Skeletal muscle cell (primary cell): ENCODE measurements at places on chromosomes 7 and 10.

DNA sequence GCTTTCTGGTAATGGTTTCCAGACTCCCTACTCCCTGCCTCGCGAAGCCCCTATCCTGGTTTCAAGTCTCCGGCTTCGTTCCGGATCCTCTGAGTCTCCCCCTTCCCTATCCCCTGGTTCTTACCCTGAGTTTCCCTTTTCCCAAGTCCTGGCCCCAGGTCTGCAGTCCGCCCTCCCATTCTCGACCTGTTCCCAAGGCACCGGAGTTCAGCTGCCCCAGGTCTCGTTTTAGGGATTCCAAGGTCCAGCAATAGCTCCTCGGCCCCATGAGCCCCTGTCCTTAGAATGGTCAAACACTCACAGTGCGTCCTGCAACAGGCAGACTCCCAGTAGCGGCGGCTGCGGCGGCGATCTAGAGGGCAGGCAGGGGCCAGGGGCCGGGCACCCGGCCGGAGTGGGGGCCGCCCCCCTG lies 274 bp downstream of the PITX3 start:
- DNase-seq, result no peak

- no peak for DNase-seq
Measured at GRCh38 chr7:44277851-44278250, 47.5 kb downstream of the CAMK2B start.

- no peak for DNase-seq
Measured at GRCh38 chr10:121845044-121845784, 82.6 kb downstream of the ATE1 start.

DNA sequence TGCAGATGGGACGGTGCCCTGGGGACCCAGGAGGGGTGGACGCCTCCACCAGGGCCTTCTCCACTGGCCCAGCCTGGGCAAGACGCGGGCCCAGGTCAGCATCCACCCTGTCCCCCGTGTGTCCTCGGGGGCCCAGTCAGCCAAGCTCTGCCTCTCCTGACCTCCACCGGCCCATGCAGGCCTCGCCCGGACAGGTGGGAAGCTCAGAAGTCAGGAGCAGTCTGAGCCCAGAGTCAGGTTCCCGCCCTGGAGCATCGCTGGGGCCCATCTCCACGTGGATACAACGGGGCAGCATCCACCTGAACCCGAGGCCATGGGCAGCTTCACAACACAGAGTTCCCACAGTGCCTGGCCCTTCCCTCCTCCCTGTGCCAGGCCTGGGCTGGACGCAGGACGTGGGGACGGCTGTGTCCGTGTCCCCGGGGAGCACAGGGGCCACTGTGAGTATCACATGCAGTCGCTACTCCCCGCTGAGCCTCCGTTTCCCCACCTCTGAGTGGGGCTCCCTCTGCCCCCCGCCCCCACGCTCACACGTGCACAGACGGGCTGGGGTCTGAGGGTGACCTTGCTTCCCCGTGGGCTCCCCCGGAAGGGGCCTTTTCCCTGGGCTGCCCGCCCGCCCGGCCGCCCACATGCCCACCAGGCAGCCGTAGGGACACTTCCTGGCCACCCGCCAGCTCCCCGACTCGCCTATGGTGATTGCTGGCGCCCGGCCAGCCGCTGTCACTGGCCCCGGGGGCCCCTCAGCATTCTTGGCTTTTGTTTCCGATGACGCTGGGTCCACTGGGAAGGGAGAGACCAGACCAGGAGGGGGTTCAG lies 64.3 kb downstream of the PDGFA start:
- no peak for DNase-seq

GRCh38 chr10:63836666-63837442 lies 315.7 kb downstream of the REEP3 start:
- DNase-seq, result no peak

GRCh38 chr10:7274293-7274692 lies 136.5 kb downstream of the SFMBT2 start:
- no peak for DNase-seq

DNA sequence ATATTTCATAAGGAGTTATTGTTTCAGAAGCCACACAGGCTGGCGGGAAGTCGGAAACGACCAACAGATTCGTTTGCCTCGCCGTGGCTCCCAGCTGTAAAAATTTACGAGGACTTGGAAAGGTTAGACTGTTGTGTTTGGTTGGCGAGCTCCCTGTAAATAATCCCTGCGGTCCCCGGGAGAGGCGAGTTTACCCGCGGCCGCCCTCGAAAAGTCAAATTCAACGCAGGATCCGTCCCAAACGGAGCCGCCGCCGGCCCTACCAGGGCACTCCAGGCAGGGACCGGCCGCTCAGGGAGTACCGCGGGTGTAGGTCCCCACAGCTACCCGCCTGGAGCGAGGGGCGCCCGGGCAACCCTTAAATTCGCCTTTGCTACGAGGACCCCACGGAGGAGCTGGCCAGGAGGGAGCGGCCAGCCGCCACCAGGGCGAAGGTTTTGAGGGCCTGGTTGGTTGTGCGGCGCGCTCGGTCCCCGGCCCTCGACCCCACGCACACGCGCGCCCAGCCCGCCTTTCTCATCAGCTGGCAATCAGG lies 726 bp upstream of the HOXA9 start:
- DNase-seq, result no peak

GRCh38 chr7:68684996-68685395 lies 913.3 kb upstream of the AUTS2 start:
- DNase-seq, result no peak

DNA sequence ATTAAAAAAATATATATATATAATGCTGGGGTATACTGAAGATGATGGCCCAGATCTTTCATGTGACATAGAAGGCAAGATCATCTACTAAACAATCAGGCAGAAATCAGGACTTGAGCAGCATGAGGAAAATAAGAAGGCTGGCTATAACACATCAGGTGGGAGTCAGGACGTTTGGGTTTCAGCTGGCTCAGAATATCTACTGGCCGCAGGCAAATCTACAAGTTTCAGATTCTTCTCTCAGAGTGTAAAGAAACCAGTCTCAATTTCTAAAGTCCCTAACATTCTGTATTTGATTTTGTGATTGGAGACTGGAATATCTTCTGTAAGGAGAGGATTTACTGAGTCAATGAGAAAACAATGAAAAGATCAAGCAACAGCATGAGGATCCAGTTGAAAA lies 37.7 kb upstream of the FAM3C start:
- DNase-seq, result no peak

GRCh38 chr7:80287400-80288174 lies 153.0 kb downstream of the GNAI1 start:
- no peak for DNase-seq

DNA sequence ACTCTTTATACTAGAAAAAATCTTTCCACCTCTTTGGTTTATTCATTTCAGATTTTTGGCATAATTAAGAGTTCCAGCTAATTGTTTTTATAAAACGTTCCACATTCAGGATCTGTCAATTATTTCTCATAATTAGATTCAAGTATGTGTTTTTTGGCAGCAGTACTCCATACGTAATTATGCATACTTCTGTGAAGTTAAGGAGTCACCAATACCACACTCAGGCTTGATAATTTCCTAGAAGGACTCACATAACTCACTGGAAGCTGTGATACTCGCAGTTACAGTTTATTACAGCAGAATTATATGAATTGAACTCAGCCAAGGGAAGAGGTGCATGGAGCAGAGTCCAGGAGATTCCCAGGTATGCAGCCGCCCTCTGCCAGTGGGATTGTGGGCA lies 290.5 kb upstream of the AKR1E2 start:
- no peak for DNase-seq

DNA sequence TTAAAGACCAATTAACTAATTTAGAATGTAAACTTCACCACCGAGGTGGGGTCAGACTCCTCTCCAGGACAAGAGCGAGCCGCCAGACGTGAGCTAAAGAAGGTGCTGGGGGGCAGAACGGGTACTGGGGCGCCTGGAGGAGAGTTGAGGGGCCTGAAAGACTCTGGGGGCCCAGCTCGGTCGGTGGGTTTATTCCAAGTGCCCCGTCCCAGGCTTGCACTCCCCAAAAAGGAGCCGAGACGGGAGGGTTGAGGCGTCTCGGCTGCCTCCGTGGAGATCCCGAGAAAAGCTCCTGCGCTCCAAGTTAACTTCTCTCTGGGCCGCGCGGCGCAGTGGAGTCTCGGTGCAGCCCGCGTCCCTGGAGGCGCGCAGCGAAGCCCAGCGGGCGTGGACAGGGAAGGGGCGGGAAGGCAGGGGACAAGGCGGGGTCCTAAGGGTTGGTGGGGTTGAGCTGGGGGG lies 553.3 kb downstream of the TFEC start:
- no peak for DNase-seq

- DNase-seq, result no peak
Measured at GRCh38 chr10:52221923-52222322, 92.2 kb upstream of the DKK1 start.

DNA sequence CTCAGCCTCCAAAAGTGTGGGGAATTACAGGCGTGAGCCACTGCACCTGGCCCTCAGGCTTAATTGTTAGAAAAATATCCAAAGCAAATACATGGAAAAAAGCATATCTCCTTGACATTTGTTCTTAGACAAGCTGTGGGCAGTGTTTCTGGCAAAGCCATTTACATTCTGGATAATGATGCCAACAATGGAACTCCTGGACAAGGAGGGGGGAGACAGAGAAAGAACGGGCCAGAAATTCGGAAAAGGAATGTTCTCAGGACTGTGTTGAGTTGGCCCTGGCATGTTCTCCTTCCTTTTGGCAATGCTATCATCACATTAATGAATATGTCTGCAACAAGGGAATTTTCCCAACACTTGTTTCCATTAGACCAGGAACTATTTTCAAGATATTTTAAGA lies 88.7 kb downstream of the UBE2H start:
- DNase-seq, result no peak

DNA sequence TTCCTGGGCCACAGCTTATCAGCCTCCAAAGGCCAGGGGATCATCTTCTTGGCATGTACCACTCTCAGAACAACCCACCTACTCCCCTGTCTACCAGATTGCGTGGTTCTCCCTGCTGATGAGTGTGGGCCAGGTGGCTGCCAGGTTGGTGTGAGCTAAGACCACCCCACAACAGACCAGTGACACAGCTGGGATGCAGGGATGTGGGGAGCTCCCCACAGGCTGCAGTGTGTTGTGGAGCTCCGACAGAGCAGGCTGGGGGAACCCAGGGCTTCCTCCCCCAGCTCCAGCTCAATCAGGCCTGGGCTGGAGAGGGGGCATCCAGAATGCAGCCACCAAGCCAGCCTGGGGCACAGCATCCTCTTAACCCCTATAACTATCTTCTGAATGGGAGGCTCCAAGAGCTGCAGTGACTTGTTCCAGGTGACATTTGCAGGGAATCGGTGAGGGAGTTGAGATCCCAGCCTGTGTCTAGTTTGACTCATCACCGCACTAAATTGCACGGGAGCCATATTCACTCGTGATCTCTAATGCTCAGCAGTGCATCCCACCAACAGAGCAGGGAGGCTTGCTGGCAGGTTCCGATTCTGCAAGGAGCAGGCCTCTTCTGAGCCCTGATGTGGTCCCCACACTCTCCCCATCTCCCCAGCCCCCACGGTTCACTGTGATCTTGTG lies 596 bp upstream of the GDF2 start:
- no peak for DNase-seq

GRCh38 chr7:80515298-80515697 lies 3.4 kb upstream of the GNAT3 start:
- DNase-seq, result no peak

DNA sequence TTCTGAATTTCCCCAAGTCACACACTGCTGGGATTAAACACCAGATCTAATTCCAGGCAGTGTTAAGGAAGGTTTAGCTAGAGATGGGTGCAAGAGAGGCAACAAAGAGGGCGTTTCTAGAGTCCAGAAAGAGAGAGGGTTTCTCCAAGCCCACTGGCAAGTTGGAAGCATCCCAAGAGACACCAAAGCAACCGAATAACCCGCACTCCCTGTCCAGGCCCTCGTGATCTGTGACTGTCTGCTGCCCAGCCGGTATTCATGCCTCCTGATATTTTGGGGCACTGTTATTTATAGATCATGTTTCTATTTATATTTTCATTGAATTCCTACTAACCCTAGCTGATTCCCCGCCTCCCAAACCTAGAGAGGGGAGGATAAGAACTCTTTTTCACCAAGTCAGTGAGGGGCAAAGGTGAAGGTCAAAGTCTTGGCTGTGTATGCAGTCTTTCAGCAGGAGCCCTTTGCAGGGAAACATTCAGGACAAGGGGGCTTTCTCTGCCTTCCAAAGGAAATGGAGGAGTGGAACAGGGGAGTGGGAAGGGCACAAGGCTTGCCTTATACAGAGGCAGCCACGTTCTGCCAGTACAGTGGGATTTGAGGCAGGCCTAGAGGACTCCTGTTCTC lies 103.6 kb downstream of the SH3PXD2A start:
- DNase-seq, result no peak

- no peak for DNase-seq
Measured at GRCh38 chr7:82705517-82706260, 262.1 kb upstream of the CACNA2D1 start.

DNA sequence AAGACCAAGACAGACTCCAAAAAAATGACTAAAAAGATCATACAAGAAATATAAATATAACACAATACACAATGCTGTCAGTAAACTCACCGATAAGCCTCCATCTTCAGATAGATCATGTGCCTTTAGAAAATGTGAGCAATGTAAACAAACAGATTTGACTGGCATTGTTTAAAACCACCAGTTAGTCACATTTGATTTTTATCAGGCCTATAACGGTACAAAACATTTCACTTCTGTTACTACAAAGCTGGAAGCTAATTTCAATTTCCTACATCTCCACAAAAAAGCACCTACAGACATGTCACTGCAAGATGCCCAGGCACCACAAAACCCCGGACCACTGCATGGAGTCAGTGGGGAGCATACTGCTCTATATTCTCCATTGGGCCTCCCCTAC lies 18.9 kb downstream of the SGMS1 start:
- DNase-seq, result no peak

- no peak for DNase-seq
Measured at GRCh38 chr10:47451273-47451997, 32.5 kb downstream of the ANXA8 start.

DNA sequence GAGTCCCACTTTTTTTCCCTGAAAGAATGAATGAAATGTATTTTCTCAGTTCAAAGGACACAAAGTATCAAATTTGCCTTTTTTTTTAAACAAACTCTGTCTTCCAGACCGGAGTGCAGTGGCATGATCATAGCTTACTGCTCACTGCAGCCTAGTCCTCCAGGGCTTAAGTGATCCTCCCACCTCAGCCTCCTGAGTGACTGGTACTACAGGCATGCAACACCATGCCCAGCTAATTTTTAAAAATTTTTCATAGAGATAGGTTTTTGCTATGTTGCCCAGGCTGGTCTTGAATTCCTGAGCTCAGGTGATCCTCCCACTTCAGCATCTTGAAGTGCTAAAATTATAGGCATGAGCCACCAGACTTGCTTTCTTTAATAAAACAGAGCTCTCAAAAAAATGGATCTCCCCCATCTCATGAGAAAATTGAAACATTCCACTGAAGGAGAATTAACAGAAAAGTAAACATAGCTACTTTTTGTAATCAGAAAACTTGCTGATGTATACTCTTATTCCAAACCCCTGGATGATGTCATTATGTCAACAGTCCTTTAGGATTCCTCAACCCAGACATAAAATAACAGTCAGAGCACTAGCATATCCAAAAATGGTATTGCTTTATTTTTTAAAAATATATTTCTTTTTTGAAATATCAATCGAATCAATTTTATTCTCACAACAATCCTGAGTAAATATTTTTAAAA lies 12.3 kb upstream of the TRDMT1 start:
- no peak for DNase-seq
